ENCODE measurements at places on chromosomes 1 and 21. TPM values are rescaled to one million over a fixed set of nuclear protein-coding genes. Genes with fewer than 3 reads are reported as not detected.

STYXL2 gene
- total RNA-seq = not detected

DNA sequence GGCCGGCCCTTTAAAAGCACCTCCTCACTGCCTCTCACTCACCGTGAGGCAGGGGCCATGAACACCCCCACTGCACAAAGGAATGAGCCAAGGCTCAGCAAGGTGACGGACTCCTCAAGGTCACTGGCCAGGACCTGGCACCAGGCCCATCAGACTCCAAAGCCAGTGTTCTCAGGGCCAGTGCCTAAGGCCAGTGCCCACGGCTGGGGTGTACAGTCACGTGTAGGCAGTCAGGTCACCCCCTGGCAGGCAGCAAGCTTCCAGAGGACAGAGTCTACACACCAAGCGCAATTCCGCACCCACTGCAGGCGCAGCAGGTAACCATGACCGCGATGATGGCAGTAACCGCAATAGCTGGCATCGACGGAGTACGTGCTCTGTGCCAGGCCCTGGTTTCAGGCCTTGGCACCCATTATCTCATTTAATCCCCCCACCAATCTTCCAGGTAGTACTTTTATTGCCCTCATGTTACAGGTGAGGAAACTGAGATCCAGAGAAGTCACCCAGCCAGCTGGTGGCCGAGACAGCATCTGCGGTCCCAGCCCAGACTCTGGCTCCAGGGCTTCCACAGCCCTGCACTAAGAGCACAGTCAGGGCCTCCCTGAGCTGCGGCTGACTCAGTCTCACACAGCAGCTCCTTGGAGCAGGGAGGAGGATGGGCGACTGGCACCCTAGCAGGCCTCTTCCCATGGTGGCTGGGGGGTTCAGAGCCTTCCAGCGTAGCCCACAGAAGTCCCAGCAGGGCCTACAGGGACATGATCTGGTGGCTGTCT, 27.0 kb downstream of the RAP1GAP start:
- no peak for DNase-seq

- no peak for DNase-seq
Observed at GRCh38 chr1:109254621-109255096, 5.3 kb downstream of the CELSR2 start.

TNNT2 gene
- not detected for total RNA-seq

DNA sequence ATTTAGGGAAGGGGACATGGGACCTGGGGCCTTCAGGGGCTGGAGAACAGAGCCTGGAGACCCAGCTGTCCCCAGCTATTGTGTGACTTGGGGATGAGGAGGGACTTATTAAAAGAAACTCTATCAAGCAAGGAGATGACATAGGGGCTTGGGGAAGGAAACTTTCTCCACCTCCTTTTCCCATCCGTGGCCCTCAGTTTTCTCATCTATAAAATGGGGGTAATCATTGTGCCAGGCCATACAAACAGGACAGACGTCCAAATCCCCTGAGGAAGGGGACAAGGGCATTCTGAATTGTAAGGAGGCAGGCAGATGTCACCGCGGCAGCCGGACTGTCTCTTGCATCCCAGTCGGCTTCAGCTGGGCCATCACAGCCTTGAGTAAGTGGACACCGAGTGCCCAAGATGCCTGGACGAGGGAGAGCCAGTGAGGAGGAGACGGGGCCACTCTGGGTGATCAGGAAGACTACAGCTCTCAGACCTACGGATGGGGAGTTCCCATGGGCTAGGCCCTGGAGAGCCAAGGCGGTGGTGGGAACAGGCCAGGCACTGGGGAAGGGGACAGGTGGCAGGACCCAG, 1.9 kb downstream of the FBXO2 start:
- DNase-seq = no peak

ATP1A4 gene
- not detected for total RNA-seq

DNA sequence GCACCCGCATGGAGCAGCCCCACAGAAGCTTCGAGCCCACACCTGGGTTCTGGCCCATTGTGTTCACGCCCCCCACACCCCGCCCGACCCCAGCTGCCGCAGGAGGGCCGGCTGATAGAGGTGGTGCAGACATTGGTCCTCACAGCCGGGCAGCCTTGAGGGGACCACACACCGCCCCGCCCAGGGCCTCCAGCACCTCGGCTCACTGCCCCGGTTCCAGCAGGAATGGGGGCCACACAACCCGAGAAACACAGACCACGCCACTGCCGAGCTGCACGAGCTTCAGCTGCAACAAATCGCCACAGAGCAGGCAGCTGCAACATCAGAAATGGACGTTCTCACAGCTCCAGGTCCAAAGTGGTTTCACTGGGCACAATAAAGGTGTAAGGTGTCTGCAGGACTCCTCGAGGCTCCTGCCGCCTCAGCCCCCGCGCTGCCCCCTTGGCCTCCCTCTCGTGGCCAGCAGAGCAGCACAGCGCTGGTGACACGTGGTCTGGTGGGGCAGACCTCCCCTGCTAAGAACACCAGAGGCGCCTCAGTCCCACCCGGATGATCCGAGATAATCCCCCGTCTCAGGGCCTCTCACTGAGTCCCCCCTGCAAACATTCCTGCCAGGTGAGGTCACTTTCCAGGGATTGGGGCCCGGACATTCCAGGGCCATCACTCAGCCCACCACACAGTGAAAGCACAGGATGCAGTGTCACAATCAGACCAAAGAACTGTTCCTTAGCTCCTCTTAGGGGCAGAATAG, 62.3 kb upstream of the ADARB1 start:
- no peak for DNase-seq

DNA sequence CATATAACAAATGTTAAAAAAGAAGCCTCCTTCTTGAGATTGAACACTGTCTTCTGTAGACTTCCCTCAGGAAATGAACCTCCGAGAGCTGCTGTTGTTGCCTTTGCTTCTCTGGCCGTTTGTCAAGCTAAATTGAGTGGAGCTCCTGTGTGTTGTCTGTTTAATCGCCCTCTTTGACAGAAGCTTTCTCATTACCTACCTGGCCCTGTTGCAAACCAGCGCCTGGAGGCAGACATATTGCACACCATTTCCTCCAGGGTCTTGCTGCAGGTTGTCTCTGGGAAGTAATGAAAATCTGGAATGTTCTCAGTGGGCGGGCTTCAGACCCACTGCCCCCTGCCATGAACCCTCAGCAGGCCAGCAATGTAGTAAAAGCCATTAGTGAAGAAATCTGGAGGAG, 83.3 kb downstream of the GABPA start:
- no peak for DNase-seq

C8A gene
- not detected for total RNA-seq

DNA sequence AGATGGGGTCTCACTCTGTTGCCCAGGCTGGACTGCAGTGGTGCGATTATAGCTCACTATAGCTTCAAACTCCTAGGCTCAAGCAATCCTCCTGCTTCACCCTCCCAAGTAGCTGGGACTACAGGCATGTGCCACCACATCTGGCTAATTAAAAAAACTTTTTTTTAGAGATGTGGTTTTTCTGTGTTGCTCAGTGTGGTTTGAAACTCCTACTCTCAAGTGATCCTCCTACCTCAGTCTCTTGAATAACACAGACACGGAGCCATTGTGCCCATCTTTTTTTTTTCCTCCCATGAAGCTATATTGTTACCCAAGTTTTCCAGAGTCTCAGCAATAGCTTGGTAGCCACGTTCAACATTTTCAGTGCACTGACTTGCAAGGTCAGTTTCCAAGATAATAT, 2.7 kb downstream of the GIPC2 start:
- DNase-seq = no peak

DNA sequence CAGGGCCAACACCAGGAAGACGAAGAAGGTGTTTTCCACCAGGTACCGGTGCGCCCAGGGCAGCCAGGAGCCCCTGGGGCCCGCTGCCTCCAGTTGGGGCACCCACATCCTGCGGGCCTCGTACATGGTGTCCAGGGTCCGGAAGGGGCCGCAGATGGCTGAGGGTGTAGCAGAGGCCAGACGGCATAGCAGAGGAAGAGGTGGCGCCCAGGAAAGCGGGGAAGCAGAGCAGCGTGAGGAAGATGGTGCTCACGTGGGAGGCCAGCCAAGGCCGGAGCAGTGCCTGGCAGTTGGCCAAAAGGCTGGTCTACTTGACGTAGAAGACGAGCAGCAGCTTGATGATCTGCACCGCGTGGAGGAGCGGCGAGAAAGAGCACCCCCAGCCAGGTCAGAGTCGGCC, 40.4 kb downstream of the ZNF691 start:
- DNase-seq = no peak

B3GALT6 gene
- total RNA-seq = 22.1 TPM

DNA sequence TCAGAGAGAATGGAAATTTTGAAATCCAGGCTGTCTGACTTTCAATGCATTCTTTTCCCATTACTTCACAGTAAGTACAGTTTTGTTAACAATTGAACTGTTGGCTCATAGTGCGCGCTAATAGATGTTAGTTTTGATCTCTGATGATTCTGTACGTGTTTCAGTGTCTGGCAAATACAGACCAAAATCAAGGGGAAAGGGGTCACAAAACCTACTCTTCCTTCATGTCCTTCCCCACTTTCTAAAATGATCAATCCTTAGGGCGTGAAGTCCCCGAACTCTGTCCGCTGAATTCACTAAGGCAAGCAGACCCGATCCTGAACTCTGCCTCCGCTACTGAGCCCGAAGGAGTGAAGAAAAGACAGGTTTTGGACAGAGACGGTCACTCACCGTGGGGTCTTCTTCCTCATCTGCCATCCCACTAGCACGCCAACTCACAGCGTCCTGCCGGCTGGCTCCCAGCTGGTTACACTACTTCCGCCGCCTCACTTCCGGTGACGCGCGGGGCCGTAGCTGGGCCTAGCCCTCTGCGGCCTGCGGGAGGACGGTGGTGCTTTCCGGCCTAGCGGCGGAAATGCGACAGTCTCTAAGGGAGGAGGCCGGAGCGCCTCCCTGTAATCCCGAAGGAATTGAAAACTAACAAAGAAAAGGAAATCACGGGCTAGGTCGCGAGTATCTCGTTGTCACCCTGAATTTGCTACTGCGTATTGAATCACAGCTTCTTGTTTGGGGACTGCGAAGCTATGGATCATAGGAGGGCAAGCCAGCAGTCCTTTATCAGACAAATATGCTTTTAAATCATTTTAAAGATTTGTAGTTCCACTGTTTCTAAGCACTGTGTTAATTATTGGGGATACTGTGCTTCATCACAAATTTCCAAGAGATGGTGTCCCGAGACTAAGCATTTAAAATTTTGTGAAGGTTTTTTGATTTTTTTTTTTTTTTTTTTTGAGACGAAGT, at the start of gene TAF13:
Gene TAF13 (minus strand): TSS at position 473 of the 960 bp plus-strand sequence. CDS start 56 bp downstream, at position 417.
- peak; percentile 92 for DNase-seq

NR0B2 gene
- total RNA-seq = not detected

GRCh38 chr1:72034827-72035226, 247.5 kb downstream of the NEGR1 start:
- no peak for DNase-seq

- no peak for DNase-seq
Observed at GRCh38 chr1:117346206-117346928, 20.9 kb upstream of the MAN1A2 start.

SLAMF8 gene
- 0.27 TPM for total RNA-seq

- no peak for DNase-seq
Observed at GRCh38 chr1:248862695-248862997, 3.8 kb upstream of the ZNF692 start.

- no peak for DNase-seq
Observed at GRCh38 chr1:202998836-202999750, 8.1 kb upstream of the TMEM183A start.

DNA sequence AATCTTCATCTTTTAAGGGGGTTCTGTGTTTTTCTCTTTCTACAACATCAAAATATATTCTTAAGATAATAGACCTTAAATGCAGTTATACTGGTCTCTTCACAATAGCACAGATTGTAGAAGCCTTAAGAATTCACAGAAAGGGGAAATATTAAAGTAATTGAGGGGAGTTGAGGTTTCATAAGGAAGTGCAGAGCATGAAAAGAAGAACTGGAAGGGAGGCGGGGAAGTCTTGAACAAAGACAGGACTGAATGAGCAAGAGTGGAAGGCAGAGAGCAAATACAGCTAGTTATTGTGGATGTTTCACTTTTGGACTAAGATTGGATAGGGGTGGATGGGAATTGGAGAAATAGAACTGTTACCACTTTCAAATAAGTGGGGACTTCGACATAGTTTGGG, 67.7 kb downstream of the PTGER3 start:
- DNase-seq = no peak

- no peak for DNase-seq
Observed at GRCh38 chr21:26550326-26550725, 22.8 kb downstream of the CYYR1 start.

SLC2A5 gene
- total RNA-seq = 4.5 TPM

- DNase-seq = no peak
Observed at GRCh38 chr1:192140382-192140781, 17.9 kb upstream of the RGS18 start.

CYP2J2 gene
- 0.54 TPM for total RNA-seq

LCE6A gene
- total RNA-seq = not detected

DNA sequence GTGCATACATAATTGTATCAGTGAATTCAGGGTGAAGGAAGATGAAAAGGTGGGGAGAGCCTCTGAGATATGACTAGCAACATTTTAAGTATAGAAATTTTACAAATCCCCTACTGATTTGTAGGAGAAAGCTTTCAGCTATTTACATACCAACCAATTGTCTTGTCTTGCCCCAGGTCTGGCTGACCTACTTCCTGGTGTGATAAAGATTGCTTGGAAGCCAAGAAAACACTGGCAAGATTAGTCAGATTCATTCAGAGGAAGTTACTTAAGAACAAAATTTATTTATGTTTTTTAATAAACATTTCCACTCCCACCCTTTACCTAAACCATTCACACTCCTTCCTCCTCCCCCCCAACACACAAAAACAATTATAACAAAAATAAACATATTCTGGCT, 17.5 kb downstream of the PTGS2 start:
- DNase-seq = no peak

- DNase-seq = peak; percentile 14
Observed at GRCh38 chr1:2611031-2611501, 21.8 kb downstream of the MMEL1 start.

GRCh38 chr1:44909901-44910544, 67.0 kb upstream of the PTCH2 start:
- no peak for DNase-seq

GRCh38 chr1:9701665-9702064, 50.1 kb downstream of the PIK3CD start:
- DNase-seq = no peak

DNA sequence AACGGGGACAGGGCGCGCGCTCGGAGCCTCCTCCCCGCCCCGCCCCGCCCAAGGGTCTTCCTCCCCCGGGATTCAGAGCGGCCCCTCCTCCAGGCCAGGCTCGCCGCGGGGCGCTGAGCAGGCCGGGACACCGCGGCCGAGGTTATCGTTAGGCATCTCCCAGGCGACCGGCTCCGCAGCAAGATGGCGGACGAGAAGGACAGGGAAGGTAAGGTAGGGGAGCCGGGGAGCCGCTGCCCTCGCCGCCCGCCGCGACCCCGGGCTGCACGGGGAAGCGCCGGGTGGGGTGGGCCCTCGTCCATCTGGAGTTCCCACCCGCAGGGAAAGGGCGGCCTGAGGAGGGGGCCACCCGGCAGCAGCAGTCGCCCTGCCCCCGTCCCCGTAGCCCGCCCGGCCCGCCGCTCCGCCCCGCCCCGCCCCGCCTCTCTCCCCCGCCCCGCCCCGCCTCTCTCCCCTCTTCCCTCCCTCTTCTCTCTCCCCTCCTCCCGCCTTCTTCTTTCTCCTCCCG, 105.9 kb upstream of the HNRNPU start:
- peak; percentile 86 for DNase-seq

LCE2A gene
- total RNA-seq = not detected
